NCI-H774 (cell line): ENCODE measurements at places on chromosomes 16 and 17.

- DNase-seq: peak; percentile 8
Measured at GRCh38 chr16:77898671-77899211, 110.4 kb downstream of the VAT1L start.

- DNase-seq: no peak
Measured at GRCh38 chr16:59840169-59840568, 1106.1 kb upstream of the GOT2 start.

- no peak for DNase-seq
Measured at GRCh38 chr16:20388854-20389253, 15.7 kb downstream of the PDILT start.

GRCh38 chr16:58797137-58797801 is 63.2 kb upstream of the GOT2 start:
- DNase-seq: no peak

- DNase-seq: no peak
Measured at GRCh38 chr17:70863436-70864248, 694.3 kb downstream of the KCNJ2 start.

- no peak for DNase-seq
Measured at GRCh38 chr16:66740010-66740409, 11.4 kb downstream of the DYNC1LI2 start.

DNA sequence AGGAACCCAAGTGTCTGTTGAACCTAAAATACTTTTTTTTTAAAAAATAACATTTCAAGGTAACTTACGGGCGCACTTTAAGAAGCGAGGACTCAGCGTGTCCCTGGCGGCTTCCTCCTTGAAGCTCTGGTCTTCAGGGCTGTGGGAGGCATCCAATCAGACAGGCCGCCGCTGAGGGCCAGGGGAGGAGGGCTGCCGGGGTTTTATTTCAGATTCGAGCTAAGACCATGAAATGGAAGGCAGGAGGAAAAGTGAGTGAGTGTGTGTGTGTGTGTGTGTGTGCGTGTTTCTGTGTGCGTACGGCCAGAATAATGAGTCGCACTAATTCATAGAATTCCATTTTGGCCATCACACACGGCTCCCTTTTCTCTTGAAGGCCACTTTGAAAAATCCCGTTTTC is 41.1 kb downstream of the C16orf78 start:
- DNase-seq: no peak

GRCh38 chr17:74152591-74153455 is 50.7 kb upstream of the RPL38 start:
- DNase-seq: no peak

DNA sequence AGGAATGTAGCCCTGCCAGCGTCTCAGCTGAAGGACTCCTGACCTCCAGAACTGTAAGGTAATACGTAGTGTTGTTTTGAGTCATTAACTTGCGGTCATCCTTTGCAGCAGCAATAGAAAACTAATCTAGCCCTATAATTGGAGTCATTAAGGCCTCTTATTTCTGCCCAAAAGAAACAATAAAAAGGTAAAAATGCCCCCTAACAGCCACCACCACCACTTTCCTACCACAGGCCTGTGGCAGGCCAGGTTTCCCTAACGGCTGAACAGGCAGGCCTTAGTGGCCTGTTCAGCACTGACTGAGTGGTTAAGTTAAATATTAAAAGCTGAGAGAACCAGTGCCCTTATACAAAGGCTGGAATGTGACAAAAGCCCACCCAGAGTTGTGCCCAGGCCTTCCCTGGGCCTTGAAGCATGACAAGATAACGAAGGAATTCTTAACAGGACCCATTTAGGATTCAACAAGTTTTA is 286.5 kb upstream of the ERCC4 start:
- DNase-seq: no peak

DNA sequence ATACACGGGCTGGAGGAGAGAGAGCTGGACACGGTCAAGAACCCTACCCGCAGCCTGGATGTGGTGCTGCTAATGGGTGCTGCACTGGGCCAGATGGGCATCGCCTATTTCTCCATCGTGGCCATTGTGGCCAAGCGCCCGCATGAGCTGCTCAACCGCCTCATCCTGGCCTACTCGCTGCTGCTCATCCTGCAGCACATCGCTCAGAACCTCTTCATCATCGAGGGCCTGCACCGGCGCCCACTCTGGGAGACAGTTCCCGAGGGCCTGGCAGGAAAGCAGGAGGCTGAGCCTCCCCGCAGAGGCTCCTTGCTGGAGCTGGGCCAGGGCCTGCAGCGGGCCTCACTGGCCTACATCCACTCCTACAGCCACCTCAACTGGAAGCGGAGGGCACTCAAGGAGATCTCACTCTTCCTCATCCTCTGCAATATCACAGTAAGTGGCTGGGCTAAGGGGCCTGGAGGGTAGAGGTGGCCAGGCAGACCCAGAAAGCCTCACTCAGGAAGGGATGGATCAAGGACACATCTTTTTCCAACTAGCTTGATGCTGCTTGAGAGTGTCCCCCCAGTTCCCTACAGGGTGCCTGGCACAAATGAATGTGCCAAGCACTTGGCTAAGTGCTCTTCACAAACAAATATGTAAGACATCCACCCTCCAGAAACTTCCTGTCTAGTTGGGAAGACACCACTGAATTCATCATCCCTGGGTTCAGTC is 11.5 kb downstream of the OTOP3 start:
- no peak for DNase-seq

DNA sequence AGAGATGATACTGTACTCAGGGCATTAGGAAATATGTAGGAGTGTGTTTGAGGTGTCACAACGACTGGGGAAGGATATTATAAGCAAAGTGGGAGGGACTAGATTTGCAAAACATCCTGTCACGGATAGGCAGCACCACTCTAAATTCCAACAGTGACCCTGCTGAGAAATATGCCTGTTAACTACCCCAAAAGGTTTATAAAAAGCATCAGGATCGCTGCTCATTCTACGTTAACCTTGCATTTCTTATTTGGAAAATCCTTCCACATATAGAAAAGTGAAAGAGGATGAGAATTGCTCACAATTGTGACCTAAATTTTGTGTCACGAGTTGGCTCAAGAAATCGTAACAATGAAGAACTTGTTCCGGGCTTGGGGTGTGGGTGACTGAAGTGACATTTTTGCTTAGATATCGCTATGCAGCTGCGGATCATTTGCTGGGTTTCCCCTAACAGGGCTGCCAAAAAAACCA is 51.6 kb downstream of the N4BP1 start:
- no peak for DNase-seq

- DNase-seq: peak; percentile 48
Measured at GRCh38 chr17:58710948-58711552, 18.6 kb downstream of the RAD51C start.

DNA sequence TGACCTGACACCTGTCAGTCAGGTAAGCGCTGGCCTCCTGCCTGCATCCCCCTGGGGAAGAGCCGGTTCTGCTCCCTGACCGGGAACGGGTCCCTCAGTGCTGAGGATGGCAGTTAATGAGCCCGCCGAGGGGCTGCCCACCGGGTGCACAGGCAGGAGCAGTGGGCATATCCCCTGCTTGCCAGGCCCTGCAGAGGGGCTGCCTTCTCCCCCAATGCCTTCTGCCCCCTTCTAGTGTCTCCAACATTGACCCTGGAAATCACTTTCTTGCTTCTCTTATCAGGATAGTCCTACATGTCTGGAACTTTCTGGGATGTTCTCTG is 388.5 kb downstream of the SEC14L1 start:
- no peak for DNase-seq

DNA sequence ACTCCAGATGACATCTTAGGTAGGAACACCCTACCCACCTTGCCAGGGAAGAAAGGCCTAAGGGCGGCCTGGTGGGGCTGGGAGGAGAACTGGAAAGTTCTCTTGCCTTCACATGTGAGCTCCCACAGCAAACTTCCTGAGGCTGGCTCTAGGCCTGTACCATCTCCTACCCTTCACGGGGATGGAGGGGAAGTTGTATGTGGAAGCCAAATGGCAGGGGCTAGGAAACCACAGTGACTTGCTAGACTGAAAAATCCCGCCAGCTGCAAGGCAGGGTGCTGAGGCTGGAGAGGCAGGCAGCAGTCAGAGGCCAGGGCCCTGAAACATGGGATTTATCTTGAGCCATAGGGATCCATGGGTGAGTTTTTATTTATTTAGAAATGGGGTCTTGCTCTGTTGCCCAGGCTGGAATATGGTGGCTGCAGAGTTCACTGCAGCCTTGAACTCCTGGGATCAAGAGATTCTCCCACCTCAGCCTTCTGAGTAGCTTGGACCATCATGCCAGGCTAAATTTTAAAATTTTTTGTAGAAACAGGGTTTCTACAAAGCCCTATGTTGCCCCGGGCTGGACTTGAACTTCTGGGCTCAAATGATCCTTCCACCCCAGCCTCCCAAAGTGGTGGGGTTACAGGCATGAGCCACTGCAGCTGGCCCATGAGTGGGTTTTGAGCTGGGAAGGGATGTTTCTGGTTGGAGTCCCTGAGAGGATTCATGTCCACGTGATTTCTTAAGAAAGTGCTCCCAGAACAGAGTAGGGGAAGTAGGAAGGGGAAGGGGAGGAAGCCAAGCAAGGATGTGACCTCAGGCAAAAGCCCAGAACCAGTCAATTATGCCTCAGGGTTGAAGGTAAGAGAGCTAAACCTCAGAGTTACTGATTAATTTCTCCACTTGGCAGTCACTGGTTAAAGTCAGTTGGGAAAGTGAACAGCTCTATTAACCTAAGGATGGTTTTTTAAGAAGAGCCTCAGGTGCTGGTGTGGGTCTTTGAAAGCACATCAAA is 4.0 kb upstream of the KAT8 start:
- DNase-seq: no peak

DNA sequence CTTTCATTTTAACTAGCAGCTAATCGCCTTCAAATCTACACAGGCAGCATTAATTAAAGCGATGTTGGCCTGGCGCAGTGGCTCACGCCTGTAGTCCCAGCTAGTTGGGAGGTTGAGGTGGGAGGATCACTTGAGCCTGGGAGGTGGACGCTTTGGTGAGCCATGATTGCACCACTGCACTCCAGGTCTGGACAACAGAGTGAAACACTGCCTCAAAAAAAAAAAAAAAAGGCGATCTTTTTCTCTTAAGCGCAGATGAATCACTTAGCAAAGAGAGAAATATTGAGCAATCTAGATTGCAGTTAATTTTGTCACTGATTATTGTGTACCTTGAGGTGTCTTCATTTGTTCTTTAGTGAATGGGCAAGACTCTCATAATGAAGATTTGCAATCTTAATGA is 12.4 kb downstream of the SNTB2 start:
- DNase-seq: no peak

GRCh38 chr17:76593959-76594358 is 8.3 kb upstream of the ST6GALNAC2 start:
- no peak for DNase-seq

- DNase-seq: no peak
Measured at GRCh38 chr17:47654991-47655390, 5.3 kb downstream of the KPNB1 start.

DNA sequence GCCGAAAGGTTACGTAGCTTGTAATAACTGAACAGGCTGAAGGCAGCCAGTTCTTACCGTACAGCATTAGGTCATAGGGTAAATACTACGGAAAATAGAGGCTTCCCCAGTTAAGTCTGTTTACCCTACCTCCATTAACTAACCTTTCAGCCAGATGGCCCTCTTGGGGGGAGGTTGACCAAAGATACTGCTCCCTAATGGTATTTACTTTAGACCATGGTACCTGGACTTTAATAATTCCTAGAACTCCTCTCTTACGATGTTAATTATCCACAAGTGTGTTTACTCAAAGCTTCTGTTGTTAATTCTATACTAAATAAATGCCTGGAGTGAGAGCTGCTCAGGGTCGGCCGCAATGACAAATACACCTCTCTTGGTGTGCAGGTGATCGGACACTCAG is 9.8 kb upstream of the ADAT1 start:
- peak; percentile 83 for DNase-seq

DNA sequence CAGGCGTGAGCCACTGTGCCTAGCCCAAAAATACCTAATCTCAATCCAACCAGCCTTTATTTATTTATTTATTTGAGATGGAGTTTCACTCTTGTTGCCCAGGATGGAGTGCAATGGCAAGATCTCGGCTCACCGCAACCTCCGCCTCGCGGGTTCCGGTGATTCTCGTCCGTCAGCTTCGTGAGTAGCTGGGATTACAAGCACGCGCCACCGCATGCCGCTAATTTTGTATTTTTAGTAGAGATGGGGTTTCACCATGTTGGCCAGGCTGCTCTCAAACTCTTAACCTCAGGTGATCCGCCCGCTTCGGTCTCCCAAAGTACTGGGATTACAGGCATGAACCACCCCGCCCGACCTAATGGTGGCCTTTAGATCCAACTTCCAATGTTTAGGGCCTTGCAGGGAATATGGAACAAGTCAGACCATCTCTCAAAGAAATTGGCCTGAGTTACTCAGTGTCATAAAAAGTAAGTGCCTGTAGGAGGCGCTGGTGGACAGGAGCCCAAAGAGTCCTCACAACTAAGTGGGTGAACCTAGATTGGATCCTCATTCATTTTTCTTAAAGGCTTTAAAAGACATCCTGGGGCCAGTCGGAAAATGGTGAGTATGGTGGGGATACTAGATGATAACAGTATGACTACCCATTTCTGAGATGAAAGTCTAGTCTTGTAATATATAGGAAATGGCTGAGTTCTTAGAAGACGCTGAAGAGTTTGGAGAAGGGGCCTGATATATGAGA is 4.6 kb downstream of the ZSCAN10 start:
- DNase-seq: peak; percentile 3

DNA sequence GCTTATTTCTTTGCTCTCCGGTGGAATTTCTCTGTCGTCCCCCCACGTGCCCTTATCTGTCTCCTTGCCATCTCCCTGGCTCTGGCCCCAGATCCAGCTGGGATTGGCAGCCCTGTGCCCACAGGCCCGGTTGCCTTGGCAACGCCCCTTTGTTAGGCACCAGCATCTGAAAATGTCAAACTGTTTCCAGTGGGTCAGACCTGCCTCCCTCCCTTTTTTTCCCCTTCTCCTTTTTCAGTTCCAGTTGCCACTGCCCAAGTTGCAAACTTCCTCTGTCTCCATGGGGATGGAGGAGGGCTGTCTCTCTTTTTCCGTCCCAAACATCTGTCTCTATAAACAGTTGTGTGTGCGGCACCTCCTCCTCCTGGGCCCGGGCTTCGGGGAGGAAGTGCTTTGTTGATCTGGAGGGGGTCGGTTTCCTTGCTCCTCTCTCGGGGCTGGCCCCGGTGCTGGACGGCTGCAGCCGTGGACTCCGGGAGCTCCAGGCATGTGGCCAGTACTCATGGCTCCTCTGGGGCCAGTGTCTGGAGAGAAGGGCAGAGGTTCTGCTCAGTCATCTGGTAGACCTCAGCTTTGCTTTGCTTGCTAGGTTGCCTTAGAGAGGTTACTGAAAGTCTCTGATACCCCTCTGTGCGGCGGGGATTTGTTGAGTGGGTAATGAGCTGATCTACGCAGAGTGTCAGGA is 35.3 kb downstream of the SOCS3 start:
- no peak for DNase-seq

- DNase-seq: no peak
Measured at GRCh38 chr16:50372611-50373344, 4.0 kb upstream of the BRD7 start.

- no peak for DNase-seq
Measured at GRCh38 chr16:48580925-48581500, 29.0 kb downstream of the N4BP1 start.
